ENCODE measurements at places on chromosomes 4 and X. TPM values are rescaled to one million over a fixed set of nuclear protein-coding genes. Genes with fewer than 3 reads are reported as not detected.
A peak's percentile ranks its signal among the peaks of the same experiment; 100 is the strongest.

GRCh38 chrX:101349193-101349562 is 636 bp upstream of the TIMM8A start:
- H3K27ac ChIP-seq: peak overlapping the region; percentile 83
- H3K36me3 ChIP-seq: peaks cover 11% of the 10 kb centered on the region
- peak overlapping the region; percentile 87 for H3K4me3 ChIP-seq
- DNase-seq: no peak

GRCh38 chr4:64192731-64193412 is 216.4 kb downstream of the TECRL start:
- no peak overlapping the region for H3K27ac ChIP-seq
- no peak for DNase-seq
- no peak overlapping the region for H3K4me3 ChIP-seq
- H3K27me3 ChIP-seq: no peaks in the 10 kb centered on the region

DNA sequence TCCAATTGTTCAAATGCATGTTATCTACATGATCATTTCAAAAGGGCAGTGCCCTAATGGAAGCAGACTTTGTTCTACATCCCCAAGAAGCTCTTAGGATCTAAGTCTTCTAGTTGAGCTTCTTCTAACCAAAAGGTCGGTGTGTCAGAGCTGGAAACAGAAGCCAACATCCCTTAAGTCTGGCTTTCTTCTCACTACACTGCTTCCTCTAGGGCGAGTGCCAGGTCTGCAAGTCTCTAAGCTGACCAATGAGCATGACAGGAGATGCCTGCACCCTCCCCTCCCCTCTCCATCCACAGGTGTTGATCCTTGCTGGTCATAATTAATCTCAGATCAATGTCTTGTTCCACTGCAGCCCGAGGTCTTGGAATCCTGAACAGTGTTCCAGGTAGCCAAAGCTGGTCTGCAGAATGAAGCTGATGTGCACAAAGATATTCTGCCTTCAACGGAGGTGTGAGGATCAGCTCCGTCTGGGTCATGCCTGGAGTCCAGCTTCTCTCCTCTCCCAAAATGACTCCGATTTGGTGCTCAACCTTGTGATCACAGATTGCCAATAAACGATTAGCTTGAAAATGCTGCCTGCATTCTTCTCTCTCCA is 44.1 kb downstream of the WDR1 start:
- no peaks in the 10 kb centered on the region for H3K4me1 ChIP-seq
- H3K4me3 ChIP-seq: no peak overlapping the region
- peak overlapping the region; percentile 11 for H3K27ac ChIP-seq
- DNase-seq: no peak
- no peaks in the 10 kb centered on the region for H3K27me3 ChIP-seq

The GABRQ gene
- not detected for total RNA-seq

The GAGE12H gene
- not detected for total RNA-seq

The SCRG1 gene
- total RNA-seq: not detected

- H3K36me3 ChIP-seq: peaks cover 5% of the 10 kb centered on the region
- DNase-seq: no peak
These were observed 13.1 kb upstream of the RPL34 start for GRCh38 chr4:108607079-108607815.

- H3K4me3 ChIP-seq: no peak within 1 kb of the TSS
- H3K27ac ChIP-seq: no peak within 1 kb of the TSS
- no peaks in the 10 kb centered on the region for H3K36me3 ChIP-seq
- peaks cover 41% of the 10 kb centered on the region for H3K27me3 ChIP-seq
- H3K4me1 ChIP-seq: peaks cover 18% of the 10 kb centered on the region
These were observed at the start of gene HOPX for GRCh38 chr4:56681158-56681852. TSS of gene HOPX (minus strand) at chr4:56681296. CDS start at chr4:56657816, 23,480 bp downstream.

The PAGE3 gene
- total RNA-seq: not detected

DNA sequence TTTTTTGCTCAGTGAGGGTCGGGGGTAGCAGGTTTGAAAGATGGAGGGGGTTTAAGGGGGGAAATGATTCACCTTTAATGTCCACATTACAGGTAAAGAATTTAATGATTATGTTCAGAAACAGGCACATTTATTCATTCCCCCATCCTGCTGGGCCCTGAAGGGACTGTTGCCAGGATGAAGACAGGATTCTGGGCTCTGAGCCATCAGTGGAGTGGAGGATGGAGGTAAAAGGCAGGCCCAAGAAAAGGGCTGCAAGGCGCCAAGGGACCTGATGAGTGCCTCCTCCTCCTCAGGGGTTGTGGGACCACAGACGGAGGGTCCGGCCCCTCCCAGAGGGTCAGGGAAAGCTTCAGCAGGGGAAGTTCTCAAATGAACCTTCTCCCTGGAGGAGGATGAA is 40.4 kb upstream of the PROM1 start:
- no peak overlapping the region for H3K27ac ChIP-seq
- H3K4me3 ChIP-seq: no peak overlapping the region
- no peaks in the 10 kb centered on the region for H3K4me1 ChIP-seq

The CENPVL2 gene
- not detected for total RNA-seq

- no peaks in the 10 kb centered on the region for H3K27me3 ChIP-seq
- no peak overlapping the region for H3K27ac ChIP-seq
- H3K4me1 ChIP-seq: no peaks in the 10 kb centered on the region
- H3K36me3 ChIP-seq: no peaks in the 10 kb centered on the region
These were observed 193.6 kb downstream of the SLC39A8 start for GRCh38 chr4:102151696-102152095.

DNA sequence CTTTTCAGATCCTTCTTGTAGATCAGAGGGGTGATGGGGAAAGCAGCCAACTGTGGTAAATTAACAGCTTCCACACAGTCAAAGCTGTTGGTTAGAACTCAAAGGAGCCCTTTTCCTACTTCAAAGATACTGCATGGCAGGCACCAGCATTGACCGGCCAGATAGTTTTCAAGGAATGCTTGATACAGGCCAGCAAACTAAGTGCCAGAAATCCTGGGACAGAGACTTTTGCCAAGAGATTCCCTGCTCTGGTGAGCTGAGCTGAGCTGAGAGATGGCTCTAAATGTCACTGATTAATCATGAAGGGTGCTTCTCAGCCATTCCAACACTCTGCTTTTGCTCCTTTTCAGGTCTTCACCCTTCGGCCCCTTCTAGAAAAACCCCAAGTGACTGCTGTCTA is 131.6 kb upstream of the MED14 start:
- peaks cover 2% of the 10 kb centered on the region for H3K4me1 ChIP-seq
- no peak for DNase-seq
- peaks cover 7% of the 10 kb centered on the region for H3K27me3 ChIP-seq
- no peak overlapping the region for H3K27ac ChIP-seq
- H3K4me3 ChIP-seq: no peak overlapping the region

The G3BP2 gene
- 187 TPM for total RNA-seq

DNA sequence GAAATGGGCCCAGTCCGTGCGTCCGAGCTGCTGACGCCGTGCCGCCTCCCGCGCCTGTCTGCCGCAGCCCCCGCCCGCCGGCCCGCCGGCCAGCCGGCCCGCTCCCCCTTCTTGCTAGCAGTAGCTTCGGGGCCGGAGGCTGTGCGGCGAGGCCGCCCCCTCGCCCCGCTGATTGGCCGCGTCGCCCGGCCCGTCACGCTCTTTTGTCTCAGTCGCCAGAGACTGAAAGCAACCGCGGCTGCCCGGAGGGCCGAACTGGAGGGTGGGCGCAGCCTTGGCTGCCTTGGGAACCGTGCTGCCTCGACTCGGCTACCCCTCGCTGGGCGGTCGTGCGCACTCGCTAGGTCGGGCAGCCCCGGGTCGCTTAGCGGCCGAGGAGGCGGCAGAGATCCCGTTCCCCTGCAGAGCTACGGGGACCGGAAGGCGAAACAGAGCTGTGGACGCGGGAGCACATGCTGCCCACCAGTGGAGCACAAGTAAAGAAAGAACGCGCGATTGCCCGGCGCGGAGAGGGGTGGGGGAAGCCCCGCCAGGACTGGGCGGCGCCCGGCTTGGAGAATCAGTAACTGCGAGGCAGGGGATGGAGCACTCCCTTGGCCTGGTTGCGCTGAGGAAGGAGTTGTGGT is at the start of gene ZCCHC18:
TSS of gene ZCCHC18 (plus strand) at position 198 of the 626 bp plus-strand sequence. CDS start 1,589 bp downstream, outside the sequence.
- peak; percentile 33 for DNase-seq
- H3K4me3 ChIP-seq: peak within 1 kb of the TSS; percentile 77
- H3K27me3 ChIP-seq: peaks cover 3% of the 10 kb centered on the region
- peak within 1 kb of the TSS; percentile 77 for H3K27ac ChIP-seq
- no peaks in the 10 kb centered on the region for H3K36me3 ChIP-seq

GRCh38 chr4:11596989-11597388 is 168.3 kb upstream of the HS3ST1 start:
- H3K4me3 ChIP-seq: no peak overlapping the region
- H3K27ac ChIP-seq: no peak overlapping the region
- H3K27me3 ChIP-seq: peaks cover 4% of the 10 kb centered on the region
- peaks cover 9% of the 10 kb centered on the region for H3K4me1 ChIP-seq

GRCh38 chr4:183035726-183036415 is 63.2 kb upstream of the WWC2 start:
- DNase-seq: no peak
- no peak overlapping the region for H3K4me3 ChIP-seq
- no peaks in the 10 kb centered on the region for H3K36me3 ChIP-seq
- H3K27ac ChIP-seq: no peak overlapping the region
- H3K4me1 ChIP-seq: no peaks in the 10 kb centered on the region
- H3K27me3 ChIP-seq: peaks cover 2% of the 10 kb centered on the region

The TMEM47 gene
- total RNA-seq: not detected

The CT47A7 gene
- total RNA-seq: not detected

GRCh38 chr4:123405267-123405865 is 8.8 kb downstream of the SPRY1 start:
- H3K27ac ChIP-seq: no peak overlapping the region
- no peak for DNase-seq
- H3K27me3 ChIP-seq: peaks cover 4% of the 10 kb centered on the region
- H3K4me3 ChIP-seq: no peak overlapping the region
- peaks cover 23% of the 10 kb centered on the region for H3K36me3 ChIP-seq

GRCh38 chr4:23039818-23040217 is 347.1 kb downstream of the GBA3 start:
- DNase-seq: no peak
- H3K27ac ChIP-seq: no peak overlapping the region
- H3K4me1 ChIP-seq: no peaks in the 10 kb centered on the region

- peaks cover 5% of the 10 kb centered on the region for H3K4me1 ChIP-seq
- peaks cover 63% of the 10 kb centered on the region for H3K36me3 ChIP-seq
- no peak overlapping the region for H3K27ac ChIP-seq
- no peaks in the 10 kb centered on the region for H3K27me3 ChIP-seq
These were observed 22.5 kb downstream of the NFXL1 start for GRCh38 chr4:47891928-47892327.

The RTL5 gene
- 0.13 TPM for total RNA-seq

DNA sequence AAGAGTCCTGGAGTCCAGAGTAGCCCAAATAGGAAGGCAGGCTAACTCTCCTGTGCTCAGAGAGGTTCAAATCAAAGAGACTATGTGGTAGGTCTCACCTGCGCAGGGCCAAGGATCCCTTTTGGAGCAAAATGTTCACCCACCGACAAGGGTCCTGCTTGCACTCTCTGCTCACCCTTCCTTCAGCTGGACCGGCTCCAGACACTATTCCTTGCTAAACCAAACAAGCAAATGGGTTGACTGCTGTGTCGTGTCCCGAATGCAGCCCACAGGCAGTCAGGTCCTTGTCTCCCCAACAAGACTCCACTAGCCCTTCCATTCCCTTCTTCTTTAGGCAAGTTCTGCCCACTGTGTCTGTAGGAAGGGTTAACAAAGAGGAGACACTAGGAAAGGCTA is 760 bp downstream of the TRMT2B start:
- H3K36me3 ChIP-seq: peaks cover 12% of the 10 kb centered on the region
- H3K4me1 ChIP-seq: peaks cover 20% of the 10 kb centered on the region
- DNase-seq: no peak
- H3K4me3 ChIP-seq: peak overlapping the region; percentile 75
- peak overlapping the region; percentile 92 for H3K27ac ChIP-seq

DNA sequence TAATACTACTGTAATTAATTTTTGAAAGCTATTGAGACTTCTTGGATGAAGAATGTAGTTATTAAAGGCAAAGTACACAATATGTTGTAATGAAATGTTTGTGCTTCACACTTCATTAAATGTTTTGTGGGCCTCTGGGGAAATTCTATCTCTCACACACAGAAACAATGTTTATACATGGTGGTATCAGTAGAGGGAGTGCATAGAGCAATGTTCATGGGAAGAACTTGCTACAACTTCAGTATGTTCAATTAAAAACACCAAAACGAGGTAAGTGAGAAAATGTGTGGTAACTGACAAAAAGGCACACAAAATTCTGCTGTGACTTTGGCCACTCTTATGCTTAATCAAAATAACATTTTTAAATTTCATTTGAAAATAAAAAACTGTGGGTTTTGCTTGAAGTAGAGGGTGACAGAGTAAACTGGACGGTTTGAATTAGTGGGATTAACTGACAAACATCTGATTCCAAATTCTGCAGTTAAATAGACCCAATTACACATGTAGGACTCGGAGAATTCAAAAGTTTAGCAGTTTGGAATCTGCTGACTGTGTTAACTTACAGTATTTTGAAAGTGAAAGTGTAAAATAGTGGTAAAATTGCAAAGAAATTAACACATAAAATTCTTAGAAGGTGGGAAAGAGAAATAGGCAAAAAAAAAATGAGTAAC is 111.4 kb upstream of the TTC29 start:
- no peaks in the 10 kb centered on the region for H3K27me3 ChIP-seq
- peak overlapping the region; percentile 71 for H3K4me3 ChIP-seq
- peaks cover 11% of the 10 kb centered on the region for H3K4me1 ChIP-seq
- H3K36me3 ChIP-seq: no peaks in the 10 kb centered on the region
- no peak for DNase-seq
- peak overlapping the region; percentile 47 for H3K27ac ChIP-seq

The NMU gene
- 0.38 TPM for total RNA-seq

The TCEAL5 gene
- not detected for total RNA-seq

The GPR173 gene
- total RNA-seq: not detected

The NXF2 gene
- not detected for total RNA-seq

DNA sequence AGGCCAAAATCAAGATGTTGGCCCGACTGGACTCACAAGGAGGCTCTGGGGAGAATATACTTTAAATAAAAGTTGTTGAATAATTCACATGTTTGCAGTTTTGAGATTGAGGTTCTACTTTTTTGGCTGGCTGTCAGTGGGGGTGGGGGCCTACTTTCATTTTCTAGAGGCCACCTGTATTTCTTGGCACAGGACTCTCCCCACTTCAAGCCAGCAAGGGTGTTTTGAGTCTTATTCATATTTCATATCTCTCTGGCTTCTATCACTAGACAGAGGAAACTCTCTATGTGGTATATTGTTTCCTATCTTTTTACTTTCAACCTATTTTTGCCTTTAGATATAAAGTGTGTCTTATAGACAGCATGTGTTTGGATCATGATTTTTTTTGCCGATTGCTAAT is 266.4 kb downstream of the PRR32 start:
- no peaks in the 10 kb centered on the region for H3K4me1 ChIP-seq
- DNase-seq: no peak
- H3K27ac ChIP-seq: no peak overlapping the region

The MAGEA12 gene
- total RNA-seq: not detected

- no peaks in the 10 kb centered on the region for H3K36me3 ChIP-seq
- no peak overlapping the region for H3K27ac ChIP-seq
- H3K4me3 ChIP-seq: no peak overlapping the region
- no peak for DNase-seq
- H3K27me3 ChIP-seq: peaks cover 3% of the 10 kb centered on the region
- peaks cover 2% of the 10 kb centered on the region for H3K4me1 ChIP-seq
These were observed 39.1 kb upstream of the TMEM184C start for GRCh38 chr4:147578051-147578476.

- H3K36me3 ChIP-seq: peaks cover 24% of the 10 kb centered on the region
- H3K4me1 ChIP-seq: peaks cover 36% of the 10 kb centered on the region
- H3K27ac ChIP-seq: peak overlapping the region; percentile 88
These were observed 1.8 kb downstream of the FLNA start for GRCh38 chrX:154372612-154373022.

Measured in activated CD4-positive, alpha-beta memory T cell treated with anti-CD3 and anti-CD28 coated beads, Interleukin-2, amount 10 ng/mL, durations not matched to agents 7 days and 5 days (primary cell).